Left renal cortex interstitium (tissue), 4 donors: ENCODE measurements at places on chromosomes 16 and 17. TPM values are rescaled to one million over a fixed set of nuclear protein-coding genes. Genes with fewer than 3 reads are reported as not detected.

The FZD2 gene
- 26.0 TPM for polyA plus RNA-seq

The DCAKD gene
- 46.3 TPM for polyA plus RNA-seq

The NRN1L gene
- polyA plus RNA-seq = 0.30 TPM

The GP1BA gene
- 2.2 TPM for polyA plus RNA-seq

The IKZF3 gene
- polyA plus RNA-seq = 0.24 TPM

The ZSCAN10 gene
- 0.18 TPM for polyA plus RNA-seq
